ENCODE measurements at places on chromosomes 6 and 20. TPM values are rescaled to one million over a fixed set of nuclear protein-coding genes. Genes with fewer than 3 reads are reported as not detected.

The ERGIC3 gene
- total RNA-seq = 204 TPM

The RAB44 gene
- total RNA-seq = not detected

The IBTK gene
- total RNA-seq = 105 TPM

The TRIM10 gene
- total RNA-seq = 0.31 TPM

The CCN6 gene
- not detected for total RNA-seq

The AGPAT4 gene
- 73.2 TPM for total RNA-seq

The ZNF337 gene
- total RNA-seq = 28.5 TPM

The SLC26A8 gene
- total RNA-seq = 5.3 TPM

The AVP gene
- total RNA-seq = not detected

The UBD gene
- 0.47 TPM for total RNA-seq

The MAPK13 gene
- total RNA-seq = 3.0 TPM

The ADAT2 gene
- total RNA-seq = 5.3 TPM

The MYT1 gene
- 5.9 TPM for total RNA-seq

The LY6G6D gene
- not detected for total RNA-seq

The HLA-DMB gene
- 2.0 TPM for total RNA-seq

The RHAG gene
- not detected for total RNA-seq

The DBNDD2 gene
- 5.9 TPM for total RNA-seq

The CST5 gene
- not detected for total RNA-seq

The TRAPPC3L gene
- total RNA-seq = not detected

The NHSL1 gene
- total RNA-seq = 69.6 TPM

The GRM4 gene
- 0.94 TPM for total RNA-seq

The HEY2 gene
- total RNA-seq = 0.62 TPM

The DLK2 gene
- total RNA-seq = 7.3 TPM

The SNPH gene
- total RNA-seq = 23.4 TPM

The PKHD1 gene
- under 0.01 TPM for total RNA-seq

The PRRT1 gene
- 0.78 TPM for total RNA-seq

The RNF217 gene
- 17.8 TPM for total RNA-seq

The CDH4 gene
- 22.3 TPM for total RNA-seq

The SF3B5 gene
- total RNA-seq = 37.1 TPM

The EYS gene
- 0.78 TPM for total RNA-seq

The PKIG gene
- 19.8 TPM for total RNA-seq

The SYNDIG1 gene
- 32.6 TPM for total RNA-seq

The MRAP2 gene
- 6.2 TPM for total RNA-seq

The APOBEC2 gene
- total RNA-seq = 0.62 TPM

The BPI gene
- not detected for total RNA-seq
